Osteocyte (in vitro differentiated cells): ENCODE measurements at places on chromosomes 3 and 15. TPM values are rescaled to one million over a fixed set of nuclear protein-coding genes. Genes with fewer than 3 reads are reported as not detected.

Gene C3orf20
- not detected in 2 replicates for total RNA-seq

DNA sequence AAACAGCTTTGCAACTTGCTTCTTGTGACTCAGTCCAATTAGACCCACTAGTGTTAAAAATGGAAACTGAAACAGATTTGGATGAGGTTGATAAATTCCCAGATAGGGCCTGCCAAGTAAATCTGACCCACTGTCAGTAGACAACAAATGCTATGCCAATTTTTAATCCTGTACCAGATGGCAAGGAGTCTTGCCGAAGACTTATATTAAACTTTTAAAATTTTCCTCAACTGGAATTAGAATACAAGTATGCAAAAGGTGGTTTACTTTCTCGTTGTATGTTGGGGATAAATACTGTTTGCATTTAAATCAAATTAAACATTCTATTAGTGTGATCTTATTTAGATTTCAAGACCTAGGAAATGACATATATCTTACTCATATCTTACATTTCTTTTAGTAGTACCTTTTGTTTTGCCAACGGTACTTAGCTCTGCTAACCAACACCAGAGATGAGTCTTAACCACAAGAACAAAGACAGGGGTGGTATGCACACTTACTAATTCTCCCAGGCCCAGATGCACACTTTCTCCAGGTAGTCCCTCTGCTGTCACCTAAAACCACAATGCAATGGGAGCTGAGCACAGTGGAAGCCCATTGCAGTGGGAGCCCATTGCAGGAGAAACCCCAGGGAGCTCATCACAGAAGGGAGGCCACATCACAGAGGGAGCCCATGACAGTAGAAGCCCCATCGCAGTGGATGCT, 77.8 kb downstream of the WWTR1 start:
- H3K27ac ChIP-seq: peak overlapping the region; percentile 95
- no peaks in the 10 kb centered on the region for H3K27me3 ChIP-seq
- DNase-seq: no peak

GRCh38 chr3:95343228-95343627, 1280.4 kb downstream of the NSUN3 start:
- H3K4me3 ChIP-seq: no peak overlapping the region
- no peaks in the 10 kb centered on the region for H3K36me3 ChIP-seq
- DNase-seq: no peak
- peaks cover 2% of the 10 kb centered on the region for H3K27me3 ChIP-seq
- no peaks in the 10 kb centered on the region for H3K4me1 ChIP-seq

DNA sequence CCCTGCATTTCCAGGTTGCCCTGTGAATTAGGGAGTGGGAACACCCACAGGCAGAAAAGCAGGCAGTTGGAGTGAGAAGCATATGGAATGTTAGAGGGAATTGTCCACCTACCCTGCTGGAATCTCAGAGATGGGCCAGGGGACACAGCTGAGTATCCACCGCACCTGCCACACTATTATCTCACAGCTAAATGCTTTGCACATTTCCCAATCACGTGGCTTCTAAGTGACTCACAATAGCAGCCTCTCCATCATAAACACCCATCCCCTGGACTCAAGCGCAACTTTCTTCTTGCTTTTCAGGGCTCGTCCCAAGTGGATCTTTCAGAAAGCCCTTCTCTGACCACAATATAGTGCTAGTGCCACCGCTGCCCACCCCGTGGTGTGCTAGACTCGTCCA, 389.0 kb upstream of the LMCD1 start:
- no peak for DNase-seq
- peaks cover 9% of the 10 kb centered on the region for H3K27me3 ChIP-seq
- no peak overlapping the region for H3K4me3 ChIP-seq
- no peaks in the 10 kb centered on the region for H3K36me3 ChIP-seq
- H3K27ac ChIP-seq: no peak overlapping the region
- H3K4me1 ChIP-seq: peaks cover 2% of the 10 kb centered on the region

- peaks cover 27% of the 10 kb centered on the region for H3K36me3 ChIP-seq
- H3K27ac ChIP-seq: peak overlapping the region; percentile 87
- no peak for DNase-seq
- H3K4me3 ChIP-seq: peak overlapping the region; percentile 75
- peaks cover 63% of the 10 kb centered on the region for H3K4me1 ChIP-seq
These were observed 1.6 kb upstream of the ANXA2 start for GRCh38 chr15:60399246-60399915.

Gene PRSS50
- not detected in 2 replicates for total RNA-seq

GRCh38 chr15:61623746-61624145, 394.6 kb upstream of the RORA start:
- H3K4me3 ChIP-seq: no peak overlapping the region
- H3K36me3 ChIP-seq: no peaks in the 10 kb centered on the region
- no peak for DNase-seq
- H3K27ac ChIP-seq: no peak overlapping the region
- H3K4me1 ChIP-seq: no peaks in the 10 kb centered on the region

- H3K27ac ChIP-seq: no peak overlapping the region
- H3K4me1 ChIP-seq: no peaks in the 10 kb centered on the region
- no peaks in the 10 kb centered on the region for H3K36me3 ChIP-seq
- no peak overlapping the region for H3K4me3 ChIP-seq
- H3K27me3 ChIP-seq: no peaks in the 10 kb centered on the region
- no peak for DNase-seq
These were observed 592.1 kb upstream of the GBE1 start for GRCh38 chr3:82353306-82354171.

GRCh38 chr15:92365084-92365483, 28.6 kb upstream of the ST8SIA2 start:
- H3K27me3 ChIP-seq: no peaks in the 10 kb centered on the region
- no peaks in the 10 kb centered on the region for H3K36me3 ChIP-seq
- DNase-seq: no peak
- no peak overlapping the region for H3K4me3 ChIP-seq
- no peak overlapping the region for H3K27ac ChIP-seq

Gene C3orf85
- not detected in 2 replicates for total RNA-seq

Gene MEIS2
- 79.9 and 82.8 TPM in 2 replicates for total RNA-seq

GRCh38 chr3:22361521-22361920, 610.5 kb upstream of the ZNF385D start:
- no peak overlapping the region for H3K4me3 ChIP-seq
- no peaks in the 10 kb centered on the region for H3K36me3 ChIP-seq
- DNase-seq: no peak
- peaks cover 5% of the 10 kb centered on the region for H3K27me3 ChIP-seq

DNA sequence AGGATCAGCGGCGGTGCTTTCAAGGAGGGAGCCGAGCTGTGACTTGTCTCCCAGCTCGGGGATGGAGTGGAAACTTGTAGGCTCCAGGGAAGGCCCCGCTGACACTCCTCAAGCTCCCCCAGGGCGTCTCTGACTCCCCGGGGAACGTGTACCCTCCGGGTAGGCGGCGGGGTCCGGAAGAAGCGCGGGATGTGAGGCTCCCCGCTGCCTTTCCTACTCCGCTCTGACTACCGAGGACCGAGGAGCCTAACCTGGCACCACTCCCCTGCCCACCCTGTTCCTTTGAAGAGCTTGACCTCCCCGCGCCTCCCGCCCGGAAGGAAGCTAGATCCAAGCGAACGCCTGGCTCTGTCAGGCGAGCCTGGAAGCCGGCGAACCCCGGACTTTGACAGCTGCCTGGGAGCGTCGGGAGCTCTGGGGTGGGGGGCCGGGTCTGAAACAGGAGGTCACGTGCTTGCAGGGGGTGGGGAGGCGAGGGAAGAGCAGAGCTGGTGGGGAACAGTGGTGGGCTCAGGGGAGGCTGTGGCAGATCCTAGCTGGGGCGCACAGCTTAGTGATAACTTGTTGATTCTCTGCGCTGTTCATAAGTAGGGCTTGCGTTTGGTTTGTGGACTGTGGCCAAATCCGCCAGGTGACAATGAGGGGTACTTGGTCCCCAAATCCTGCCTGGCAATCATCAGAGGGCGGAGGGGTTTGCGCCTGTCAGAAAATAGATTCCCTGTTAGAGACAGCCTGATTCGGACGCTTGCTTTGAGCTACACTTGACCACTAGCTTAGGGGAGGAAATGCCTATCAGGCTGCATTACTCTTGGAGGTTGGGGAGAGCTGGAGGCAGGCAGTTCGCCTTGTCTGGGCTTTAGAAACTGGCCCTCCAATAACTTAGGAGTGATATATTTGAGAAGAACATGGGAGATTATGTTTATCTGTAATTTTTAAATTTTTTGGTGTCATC, 1.2 kb downstream of the CLSTN2 start:
- H3K36me3 ChIP-seq: peaks cover 5% of the 10 kb centered on the region
- H3K4me3 ChIP-seq: peak overlapping the region; percentile 91
- peak overlapping the region; percentile 24 for H3K27ac ChIP-seq
- peaks cover 35% of the 10 kb centered on the region for H3K4me1 ChIP-seq
- no peaks in the 10 kb centered on the region for H3K27me3 ChIP-seq

- H3K4me1 ChIP-seq: peaks cover 2% of the 10 kb centered on the region
- no peak overlapping the region for H3K4me3 ChIP-seq
- no peak overlapping the region for H3K27ac ChIP-seq
- DNase-seq: no peak
These were observed 144.1 kb downstream of the FEZF2 start for GRCh38 chr3:62229211-62229610.

DNA sequence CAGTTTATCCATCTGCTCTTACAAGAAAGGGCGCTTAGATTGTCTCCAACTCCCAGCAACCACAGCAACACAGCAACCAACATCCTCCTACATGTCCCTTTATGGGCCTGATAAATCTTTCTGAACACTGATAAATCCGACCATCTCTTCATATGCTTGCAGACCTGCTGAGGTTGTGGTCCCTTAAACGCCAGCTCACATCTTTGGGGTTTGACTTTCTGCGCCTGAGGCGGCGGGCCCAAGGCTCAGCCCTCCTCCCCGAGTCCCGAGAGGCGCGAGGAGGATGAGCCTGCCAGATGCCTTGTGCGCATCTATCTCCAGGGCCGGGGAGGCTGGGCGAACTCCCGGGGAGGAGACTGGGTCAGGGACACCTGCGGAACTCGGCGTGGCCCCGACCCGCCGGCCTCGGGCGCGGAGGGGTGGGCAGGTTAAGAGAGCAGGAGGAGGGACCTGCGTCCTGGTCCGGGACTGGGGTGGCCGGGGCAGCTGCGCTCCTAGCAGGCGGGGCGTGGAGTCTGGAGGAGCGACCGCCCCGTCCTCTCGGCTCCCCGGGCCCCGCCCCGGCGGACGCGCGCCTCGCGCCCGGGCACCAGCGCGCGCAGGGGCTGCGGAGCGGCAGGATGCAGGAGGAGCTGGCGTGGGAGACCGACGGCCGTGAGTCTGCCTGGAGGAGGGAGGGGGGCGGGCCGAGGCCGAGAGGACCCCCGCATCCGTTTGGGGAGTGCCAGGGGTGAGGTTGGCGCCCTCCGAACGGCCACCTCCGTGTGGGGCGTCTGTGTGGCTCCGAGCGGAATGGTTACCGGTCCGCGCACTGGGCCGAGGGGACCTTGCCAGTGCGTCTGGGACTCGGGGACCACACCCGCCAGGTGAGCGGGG, at the start of gene ANKDD1A:
Gene ANKDD1A, plus strand, starts transcription at position 592 of the 876 bp plus-strand sequence. Its CDS starts 29 bp downstream, at position 621.
- no peaks in the 10 kb centered on the region for H3K36me3 ChIP-seq
- H3K4me3 ChIP-seq: peak within 1 kb of the TSS; percentile 75
- no peak for DNase-seq
- H3K4me1 ChIP-seq: peaks cover 18% of the 10 kb centered on the region

GRCh38 chr3:39150148-39150802, 3.1 kb downstream of the CSRNP1 start:
- no peaks in the 10 kb centered on the region for H3K27me3 ChIP-seq
- no peak for DNase-seq
- H3K27ac ChIP-seq: peak overlapping the region; percentile 99
- H3K4me3 ChIP-seq: peak overlapping the region; percentile 97
- H3K36me3 ChIP-seq: peaks cover 4% of the 10 kb centered on the region
- H3K4me1 ChIP-seq: peaks cover 78% of the 10 kb centered on the region

DNA sequence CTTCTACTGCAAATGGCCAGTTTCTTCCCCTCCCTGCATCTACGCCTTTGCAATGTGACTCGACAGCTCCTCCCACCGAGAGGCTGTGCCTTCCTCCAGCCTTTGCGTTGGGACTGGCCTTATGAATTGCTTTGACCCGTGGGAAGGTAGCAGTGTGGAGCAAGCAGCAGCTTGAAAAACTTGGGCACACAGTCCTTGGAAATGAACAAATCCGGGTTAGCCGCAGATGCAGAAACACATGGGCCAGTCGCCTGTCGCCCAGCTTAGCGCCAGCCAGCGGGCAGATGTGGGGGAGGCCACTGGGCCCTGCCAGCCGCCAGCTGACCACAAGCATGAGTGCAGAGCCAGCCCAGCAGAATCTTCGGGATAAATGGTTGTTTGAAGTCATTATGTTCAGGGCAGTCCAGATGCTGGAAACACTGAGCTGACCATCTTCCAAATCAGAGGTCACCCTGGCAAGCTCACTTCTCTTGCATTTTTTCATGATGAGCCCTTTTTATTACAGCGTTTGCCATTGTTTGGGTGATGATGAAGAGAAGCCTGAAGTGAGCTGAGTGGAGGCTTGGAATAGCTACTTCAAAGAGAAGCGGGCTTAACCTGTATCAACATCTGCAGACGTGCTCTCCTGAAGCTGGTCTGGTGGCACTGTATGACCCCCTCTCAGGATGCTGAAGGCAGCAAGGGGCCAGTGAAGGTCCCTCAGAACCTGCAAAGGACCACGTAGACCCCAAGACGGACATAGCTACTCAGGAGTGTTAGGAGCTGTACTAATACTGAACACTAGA, 9.8 kb downstream of the SELENOS start:
- H3K4me3 ChIP-seq: no peak overlapping the region
- H3K27ac ChIP-seq: no peak overlapping the region
- H3K36me3 ChIP-seq: peaks cover 33% of the 10 kb centered on the region
- DNase-seq: no peak
- peaks cover 3% of the 10 kb centered on the region for H3K4me1 ChIP-seq

DNA sequence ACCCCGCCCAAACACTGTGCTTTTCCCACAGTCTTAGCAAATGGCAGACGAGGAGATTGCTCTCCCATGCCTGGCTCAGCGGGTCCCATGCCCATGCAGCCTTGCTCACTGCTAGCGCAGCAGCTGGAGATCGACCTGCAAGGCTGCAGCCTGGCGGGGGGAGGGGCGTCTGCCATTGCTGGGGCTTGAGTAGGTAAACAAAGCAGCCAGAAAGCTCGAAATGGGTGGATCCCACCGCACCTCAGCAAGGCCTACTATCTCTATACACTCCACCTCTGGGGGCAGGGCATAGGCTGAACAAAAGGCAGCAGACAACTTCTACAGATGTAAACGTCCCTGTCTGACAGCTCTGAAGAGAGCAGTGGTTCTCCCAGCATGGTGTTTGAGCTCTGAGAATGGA, 27.2 kb upstream of the WDR5B start:
- DNase-seq: no peak
- H3K27ac ChIP-seq: no peak overlapping the region
- H3K36me3 ChIP-seq: peaks cover 65% of the 10 kb centered on the region
- no peaks in the 10 kb centered on the region for H3K27me3 ChIP-seq
- no peaks in the 10 kb centered on the region for H3K4me1 ChIP-seq

DNA sequence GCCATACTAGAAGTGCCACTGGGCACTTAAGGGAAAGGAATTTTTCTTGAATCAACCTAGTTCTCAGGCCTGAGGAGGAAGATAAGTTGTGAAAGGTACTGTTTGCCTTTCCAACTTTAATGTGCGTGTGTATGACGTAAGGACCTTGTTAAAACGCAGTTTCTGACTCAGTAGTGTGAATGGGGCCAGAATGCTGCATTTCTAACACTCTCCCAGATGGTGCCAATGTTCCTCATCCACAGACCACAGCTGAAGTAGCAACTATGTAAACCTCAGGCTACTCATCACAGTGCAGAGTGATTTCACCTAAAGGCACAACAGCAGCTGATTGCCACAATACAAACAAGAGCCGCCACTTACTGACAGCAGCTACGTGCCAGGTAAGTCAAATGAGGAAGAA, 103.6 kb downstream of the OTOL1 start:
- no peaks in the 10 kb centered on the region for H3K4me1 ChIP-seq
- H3K27me3 ChIP-seq: peaks cover 16% of the 10 kb centered on the region
- H3K4me3 ChIP-seq: no peak overlapping the region
- no peaks in the 10 kb centered on the region for H3K36me3 ChIP-seq
- no peak overlapping the region for H3K27ac ChIP-seq
- DNase-seq: no peak
